ENCODE measurements at places on chromosomes 1 and 21. TPM values are rescaled to one million over a fixed set of nuclear protein-coding genes. Genes with fewer than 3 reads are reported as not detected.

DNA sequence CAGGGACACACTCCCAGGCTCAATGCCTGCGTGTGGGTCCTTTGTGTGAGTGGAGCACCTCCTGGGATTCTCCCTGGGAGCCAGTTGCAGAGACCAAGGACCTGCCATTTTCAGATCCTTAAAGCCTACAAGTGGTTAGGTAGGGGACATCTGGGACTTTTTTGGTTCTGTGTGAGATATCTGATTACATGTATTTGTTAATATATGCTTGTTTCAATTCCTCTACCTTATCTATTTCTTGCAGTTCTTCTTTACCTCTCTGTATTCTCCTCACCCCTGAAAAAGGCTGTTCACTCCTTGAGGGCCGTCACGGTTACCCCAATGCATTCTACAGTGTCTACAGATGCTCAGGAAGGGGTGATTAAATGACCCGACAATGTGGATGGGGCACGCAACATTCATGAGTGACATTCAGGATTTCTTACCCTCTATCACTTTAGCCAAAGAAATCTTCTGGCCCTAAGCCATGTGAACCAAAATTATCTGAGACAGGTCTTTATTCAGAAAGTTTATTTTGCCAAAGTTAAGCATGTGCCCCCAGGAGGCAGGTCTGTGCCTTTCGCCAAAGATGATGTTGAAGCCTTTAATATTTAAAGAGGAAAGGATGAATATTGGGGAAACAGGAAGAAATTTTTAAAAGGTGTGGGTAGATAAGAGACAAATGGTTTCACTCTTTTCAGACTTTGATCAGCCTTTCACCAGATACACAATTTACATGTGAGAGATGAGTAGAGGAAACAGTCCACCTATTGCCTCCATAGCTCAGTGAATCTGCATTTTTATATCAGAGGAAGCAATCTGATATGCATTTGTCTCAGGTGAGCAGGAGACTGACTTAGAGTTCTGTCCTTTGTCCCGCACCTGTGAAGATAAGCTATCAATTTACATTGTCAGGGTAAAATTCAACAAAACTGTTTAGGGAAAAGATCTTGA, 44.6 kb upstream of the MPZL1 start:
- no peaks in the 10 kb centered on the region for H3K36me3 ChIP-seq

Gene KLF17
- total RNA-seq, result not detected

- H3K27me3 ChIP-seq, result no peaks in the 10 kb centered on the region
- peaks cover 3% of the 10 kb centered on the region for H3K4me1 ChIP-seq
- DNase-seq, result peak; percentile 71
- H3K36me3 ChIP-seq, result no peaks in the 10 kb centered on the region
Observed at GRCh38 chr1:14626869-14627607, 28.6 kb downstream of the KAZN start.

Gene S100B
- total RNA-seq, result not detected

DNA sequence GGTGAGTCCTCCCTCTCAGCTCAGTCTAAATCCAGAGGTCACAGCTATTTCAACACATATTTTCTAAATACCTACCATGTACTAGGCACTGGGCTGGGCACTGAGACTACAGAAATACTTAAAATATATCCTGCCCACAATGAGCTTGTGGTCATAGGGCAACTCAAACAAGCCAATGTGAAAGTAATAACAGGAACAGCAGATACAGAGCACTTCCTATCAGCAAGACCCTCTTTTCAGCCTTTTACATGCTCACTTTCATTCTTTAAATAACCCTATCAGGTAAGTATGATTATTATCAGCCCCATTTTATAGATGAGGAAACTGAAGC, 71.9 kb downstream of the CD34 start:
- no peak for DNase-seq
- no peaks in the 10 kb centered on the region for H3K36me3 ChIP-seq
- no peak overlapping the region for H3K4me3 ChIP-seq

DNA sequence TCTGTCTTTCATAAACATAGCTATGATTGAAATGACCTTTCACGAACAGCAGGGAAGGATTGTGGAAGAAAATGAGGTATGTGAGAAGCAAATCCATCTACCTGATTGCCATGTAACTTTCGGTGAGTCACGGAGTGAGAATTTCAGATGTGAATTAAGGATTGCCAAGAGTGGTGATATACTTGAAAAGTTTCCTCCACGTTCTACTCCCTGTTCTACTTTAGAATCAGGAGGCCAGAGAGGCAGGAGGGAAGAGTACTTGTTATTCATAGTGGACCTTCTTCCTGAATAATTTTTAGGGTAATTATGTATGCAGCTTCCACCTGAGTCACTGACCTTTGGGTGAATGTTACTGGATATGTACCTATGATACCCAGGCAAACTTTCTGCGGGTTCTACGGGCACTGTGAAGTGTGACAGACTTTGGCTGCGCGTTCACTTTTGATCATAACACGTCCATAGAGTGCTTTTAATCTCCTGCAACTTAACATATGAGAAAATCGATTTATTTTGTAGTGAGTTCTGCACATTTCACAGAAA, 2.6 kb upstream of the KCNE1 start:
- no peaks in the 10 kb centered on the region for H3K36me3 ChIP-seq
- DNase-seq, result no peak
- H3K27ac ChIP-seq, result no peak overlapping the region

DNA sequence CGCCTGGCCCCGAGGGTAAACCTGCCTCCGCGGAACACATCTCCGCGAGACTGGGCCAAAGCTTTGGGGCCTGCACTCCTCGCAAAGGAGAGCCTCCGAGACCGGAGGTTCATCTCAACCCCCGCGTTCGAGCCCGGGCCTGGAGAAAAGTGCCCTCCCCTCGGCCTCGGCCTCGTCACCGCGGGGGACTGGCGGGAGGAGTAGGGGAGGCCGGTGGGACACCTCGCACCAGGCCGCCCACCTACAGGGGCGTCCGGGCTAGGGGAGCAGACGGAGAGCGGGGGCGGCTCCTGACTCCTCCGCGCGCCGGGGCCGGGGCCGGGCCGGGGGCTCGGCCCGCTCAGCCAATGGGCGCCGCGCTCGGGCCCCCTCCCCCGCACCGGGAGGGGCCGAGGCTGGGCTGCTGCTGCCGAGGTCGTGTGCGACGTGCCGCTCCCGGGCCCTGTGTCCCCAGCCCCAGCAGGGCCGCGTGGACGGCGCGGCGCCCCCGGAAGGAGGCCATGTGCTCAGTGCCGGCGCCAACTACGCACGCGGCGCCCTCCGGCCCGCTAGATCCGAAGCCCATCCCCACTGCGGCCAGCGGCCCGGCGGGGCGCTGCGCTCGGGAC, 684 bp downstream of the SLC2A1 start:
- H3K27ac ChIP-seq, result peak overlapping the region; percentile 92
- peaks cover 10% of the 10 kb centered on the region for H3K36me3 ChIP-seq
- H3K4me1 ChIP-seq, result no peaks in the 10 kb centered on the region
- DNase-seq, result peak; percentile 78
- H3K27me3 ChIP-seq, result peaks cover 19% of the 10 kb centered on the region
- H3K4me3 ChIP-seq, result peak overlapping the region; percentile 91

Gene FBLIM1
- total RNA-seq, result 58.4 TPM

Gene USH2A
- 0.16 TPM for total RNA-seq

DNA sequence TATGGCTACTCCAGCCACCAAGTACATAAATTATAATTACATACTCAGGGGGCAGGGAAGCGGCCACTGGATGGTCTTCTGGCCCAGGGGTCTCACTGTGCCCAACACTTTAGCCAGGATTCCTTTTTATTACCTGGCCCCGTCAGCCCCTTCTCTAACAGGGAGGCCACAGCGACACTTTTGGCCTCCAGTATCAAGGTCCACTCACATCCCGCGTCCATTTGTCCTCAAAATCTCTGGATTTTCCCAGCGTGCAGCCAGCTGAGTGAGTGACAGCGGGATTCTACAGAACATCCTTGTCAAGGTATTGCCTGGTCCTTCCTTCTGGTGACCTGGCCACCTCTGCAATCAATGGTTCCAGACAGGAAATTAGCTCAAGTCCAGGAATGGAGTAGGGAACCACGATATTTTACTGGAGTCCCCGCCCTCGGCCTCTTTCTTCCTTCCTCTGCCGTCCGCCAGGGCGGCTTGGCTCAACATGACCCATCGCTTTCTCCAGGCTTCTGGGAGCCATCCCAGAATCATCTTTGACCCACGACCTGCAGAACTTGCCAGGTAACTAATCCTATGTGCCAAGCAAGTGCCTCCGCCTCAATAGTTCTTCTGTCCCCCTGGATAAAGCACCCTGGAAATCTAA, 2.7 kb upstream of the COL6A2 start:
- no peaks in the 10 kb centered on the region for H3K4me1 ChIP-seq
- H3K27ac ChIP-seq, result no peak overlapping the region
- H3K27me3 ChIP-seq, result no peaks in the 10 kb centered on the region
- no peak overlapping the region for H3K4me3 ChIP-seq

DNA sequence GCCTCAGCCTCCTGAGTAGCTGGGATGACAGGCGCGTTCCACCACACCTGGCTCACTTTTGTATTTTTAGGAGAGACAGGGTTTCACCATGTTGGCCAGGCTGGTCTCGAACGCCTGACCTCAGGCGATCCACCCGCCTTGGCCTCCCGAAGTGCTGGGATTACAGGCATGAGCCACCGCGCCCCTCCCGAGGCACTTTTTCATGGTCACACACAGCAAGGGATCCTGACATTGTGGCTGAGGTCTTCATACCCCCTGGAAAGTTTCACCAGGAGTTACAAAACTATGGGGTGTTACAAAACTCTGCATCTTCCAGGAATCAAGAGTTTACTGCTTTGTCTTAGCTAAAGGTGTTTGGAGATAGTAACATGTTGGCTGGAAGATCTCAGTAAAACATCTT, 234.3 kb upstream of the TMEM51 start:
- H3K36me3 ChIP-seq, result no peaks in the 10 kb centered on the region
- peak; percentile 19 for DNase-seq
- no peak overlapping the region for H3K27ac ChIP-seq
- no peak overlapping the region for H3K4me3 ChIP-seq

- H3K27ac ChIP-seq, result no peak overlapping the region
- peak; percentile 92 for DNase-seq
- H3K36me3 ChIP-seq, result no peaks in the 10 kb centered on the region
- no peaks in the 10 kb centered on the region for H3K4me1 ChIP-seq
- H3K4me3 ChIP-seq, result no peak overlapping the region
Observed at GRCh38 chr1:232084584-232085223, 458.1 kb downstream of the DISC1 start.

- H3K4me3 ChIP-seq, result no peak overlapping the region
- DNase-seq, result peak; percentile 97
- peaks cover 2% of the 10 kb centered on the region for H3K27me3 ChIP-seq
- H3K36me3 ChIP-seq, result no peaks in the 10 kb centered on the region
- no peak overlapping the region for H3K27ac ChIP-seq
- H3K4me1 ChIP-seq, result no peaks in the 10 kb centered on the region
Observed at GRCh38 chr1:18575620-18576019, 55.0 kb upstream of the PAX7 start.

DNA sequence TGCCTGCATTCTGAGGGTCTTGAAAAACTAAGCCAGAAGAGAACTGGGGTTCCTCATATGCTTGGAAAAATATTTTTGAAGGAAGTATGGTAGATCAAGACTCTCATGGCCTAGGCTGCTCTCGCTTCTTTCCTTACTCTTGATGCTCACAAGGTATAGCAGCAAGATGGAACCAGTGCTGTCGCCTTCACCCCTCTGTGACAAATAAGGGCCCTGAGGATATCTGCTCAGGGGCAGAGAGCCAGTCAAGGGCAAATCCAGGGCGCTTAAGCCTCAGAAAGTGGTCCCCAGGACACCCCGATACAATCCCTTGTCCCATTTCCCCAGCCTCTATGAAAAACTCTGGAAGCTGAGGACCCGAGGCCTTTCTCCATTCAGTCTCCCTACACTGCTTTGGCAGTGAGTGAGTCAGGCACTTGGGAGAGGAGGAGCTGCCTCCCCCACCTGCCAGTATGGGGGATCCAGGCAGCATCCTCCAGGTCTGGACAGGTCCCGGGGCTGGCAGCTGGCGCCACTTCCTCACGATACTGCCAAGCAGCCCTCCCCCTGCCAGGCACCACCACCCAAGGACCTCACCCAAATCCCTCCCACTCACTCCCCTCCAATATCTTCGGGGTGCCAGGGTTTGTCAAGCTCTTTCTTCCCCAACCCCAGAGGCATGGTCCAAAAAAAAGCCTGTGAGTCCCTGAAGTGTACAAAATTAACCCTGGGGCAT, 1.3 kb downstream of the IGSF9 start:
- DNase-seq, result peak; percentile 41
- no peaks in the 10 kb centered on the region for H3K36me3 ChIP-seq
- no peak overlapping the region for H3K4me3 ChIP-seq

DNA sequence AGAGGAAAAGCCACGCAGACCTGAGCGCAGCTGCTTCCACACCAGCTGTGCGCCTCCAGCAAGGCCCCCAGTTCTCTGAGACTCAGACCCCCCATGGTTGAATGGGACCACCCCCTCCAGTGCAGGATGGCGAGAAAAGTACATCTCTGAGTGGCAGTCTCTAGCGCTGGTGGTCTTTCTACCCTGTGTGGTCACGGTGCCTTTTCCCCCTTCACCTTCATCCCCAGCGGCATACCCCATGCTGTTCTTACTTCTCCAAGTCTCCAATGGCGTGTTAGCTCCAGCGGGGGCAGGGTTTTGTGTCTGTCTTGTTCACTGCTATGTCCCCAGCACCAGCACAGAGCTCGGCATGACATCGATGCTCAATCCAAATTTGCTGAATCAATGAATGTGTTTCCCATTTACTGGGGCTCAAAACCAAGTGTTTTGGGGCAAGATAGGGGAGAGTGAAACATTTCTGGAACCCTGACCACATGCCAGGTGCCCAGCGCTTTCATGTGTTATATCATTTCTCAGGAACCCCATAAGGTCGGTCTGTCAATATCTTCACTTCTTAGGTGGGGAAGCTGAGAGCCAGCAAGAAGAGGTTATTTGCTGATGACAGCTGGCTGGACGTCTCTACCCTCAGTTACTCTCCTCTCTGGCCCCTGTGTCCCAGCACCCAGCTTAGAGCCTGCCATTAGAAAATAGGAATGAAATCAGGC, 959 bp upstream of the SDC3 start:
- H3K36me3 ChIP-seq, result no peaks in the 10 kb centered on the region
- H3K27me3 ChIP-seq, result no peaks in the 10 kb centered on the region
- peaks cover 13% of the 10 kb centered on the region for H3K4me1 ChIP-seq

DNA sequence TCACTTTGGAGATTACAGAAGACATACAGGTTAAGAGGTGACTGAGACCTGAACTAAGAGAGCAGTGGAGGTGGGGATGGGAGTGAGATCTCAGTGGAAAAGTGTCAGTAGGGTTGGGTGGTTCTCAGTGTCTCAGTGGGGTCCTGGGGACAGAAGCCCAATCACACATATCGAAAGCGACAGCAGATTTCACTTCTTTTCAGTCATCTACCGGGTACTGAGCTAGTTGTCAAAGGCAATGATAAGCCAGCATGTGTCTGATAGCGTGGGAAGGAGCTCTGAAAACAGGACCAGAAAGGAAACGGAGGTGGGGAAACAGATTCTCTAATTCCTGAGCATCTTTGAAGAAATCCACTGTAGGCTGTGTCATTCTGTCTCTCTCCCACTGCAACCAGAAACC, 59.5 kb downstream of the RHOU start:
- peaks cover 4% of the 10 kb centered on the region for H3K4me1 ChIP-seq
- H3K27ac ChIP-seq, result no peak overlapping the region
- H3K27me3 ChIP-seq, result peaks cover 45% of the 10 kb centered on the region
- no peak overlapping the region for H3K4me3 ChIP-seq
- no peaks in the 10 kb centered on the region for H3K36me3 ChIP-seq
- peak; percentile 24 for DNase-seq

Gene ADIPOR1
- 68.1 TPM for total RNA-seq

- H3K4me1 ChIP-seq, result no peaks in the 10 kb centered on the region
- H3K27ac ChIP-seq, result no peak overlapping the region
- H3K4me3 ChIP-seq, result no peak overlapping the region
- no peaks in the 10 kb centered on the region for H3K36me3 ChIP-seq
- peaks cover 12% of the 10 kb centered on the region for H3K27me3 ChIP-seq
- no peak for DNase-seq
Observed at GRCh38 chr1:232786845-232787455, 18.3 kb upstream of the MAP10 start.
